ENCODE measurements at places on chromosomes 2 and 18. TPM values are rescaled to one million over a fixed set of nuclear protein-coding genes. Genes with fewer than 3 reads are reported as not detected.

- no peak for DNase-seq
Observed at GRCh38 chr18:47417807-47418206, 166.3 kb upstream of the SKOR2 start.

- no peak for DNase-seq
Observed at GRCh38 chr2:211982162-211982561, 556.4 kb downstream of the ERBB4 start.

DNA sequence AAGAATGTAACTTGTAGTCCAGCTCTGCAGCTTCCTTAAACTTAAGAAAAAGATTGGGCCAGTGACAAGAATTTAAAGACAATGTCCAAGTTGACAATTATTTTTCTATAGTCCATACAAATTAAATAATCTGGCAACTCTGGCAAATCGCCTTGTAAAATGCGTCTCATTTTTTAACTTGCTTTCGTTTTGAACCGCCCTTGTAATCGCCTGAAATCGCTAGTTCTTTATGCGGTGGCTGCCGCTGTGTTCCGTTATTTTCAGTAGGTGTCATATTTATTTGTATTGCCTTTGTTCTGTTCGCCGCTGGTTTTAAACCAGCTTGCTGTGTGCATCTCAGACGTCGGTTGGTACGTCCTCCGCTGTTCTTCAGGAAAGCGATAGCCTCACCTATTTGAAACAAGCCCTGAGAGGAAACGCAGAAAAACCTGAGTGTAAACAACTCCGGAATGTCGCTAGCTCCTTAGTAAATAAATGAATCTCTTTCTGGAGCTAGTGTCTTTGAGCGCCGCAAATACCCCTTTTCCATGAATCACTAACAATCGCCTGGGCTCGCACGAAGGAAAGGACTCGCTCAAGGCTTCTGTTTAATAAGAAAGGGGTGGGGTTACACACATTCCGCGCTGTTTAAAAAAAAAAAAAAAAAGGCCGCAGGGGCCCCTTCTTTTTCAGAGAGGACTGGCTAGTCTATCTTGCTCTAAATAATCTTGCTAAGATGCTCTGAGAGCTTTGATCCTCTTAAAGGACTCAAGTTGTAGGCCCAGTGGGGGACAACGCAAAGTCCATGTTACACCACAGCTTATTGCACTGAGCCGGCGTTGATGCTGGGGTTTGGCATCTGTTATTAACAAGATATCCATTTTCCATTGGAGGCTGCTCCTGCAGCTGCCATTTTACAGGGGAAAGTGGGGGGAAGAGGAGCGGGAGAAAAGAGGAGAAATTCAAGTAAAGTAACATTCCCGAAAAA lies 3.0 kb downstream of the HOXD8 start:
- DNase-seq, result no peak

- DNase-seq, result no peak
Observed at GRCh38 chr18:75276818-75277609, 66.4 kb downstream of the TSHZ1 start.

LIMS4 gene
- total RNA-seq, result 1.1 TPM

PIEZO2 gene
- total RNA-seq, result 0.30 TPM

All from renal cortical epithelial cell (primary cell).